ENCODE measurements at places on chromosomes 13 and 19. TPM values are rescaled to one million over a fixed set of nuclear protein-coding genes. Genes with fewer than 3 reads are reported as not detected.
A peak's percentile ranks its signal among the peaks of the same experiment; 100 is the strongest.

CGB8 gene
- total RNA-seq: not detected

HS6ST3 gene
- 1.8 TPM for total RNA-seq

GRCh38 chr19:39845933-39846677 is at the start of gene FBL:
FBL (minus strand) TSS chr19:39846379; CDS start chr19:39846300, 79 bp downstream.
- peak; percentile 99 for DNase-seq

- no peak for DNase-seq
Measured at GRCh38 chr19:10193790-10194499, 808 bp downstream of the DNMT1 start.

GRCh38 chr13:74682746-74683145 is 548.5 kb upstream of the KLF12 start:
- no peak for DNase-seq

DNA sequence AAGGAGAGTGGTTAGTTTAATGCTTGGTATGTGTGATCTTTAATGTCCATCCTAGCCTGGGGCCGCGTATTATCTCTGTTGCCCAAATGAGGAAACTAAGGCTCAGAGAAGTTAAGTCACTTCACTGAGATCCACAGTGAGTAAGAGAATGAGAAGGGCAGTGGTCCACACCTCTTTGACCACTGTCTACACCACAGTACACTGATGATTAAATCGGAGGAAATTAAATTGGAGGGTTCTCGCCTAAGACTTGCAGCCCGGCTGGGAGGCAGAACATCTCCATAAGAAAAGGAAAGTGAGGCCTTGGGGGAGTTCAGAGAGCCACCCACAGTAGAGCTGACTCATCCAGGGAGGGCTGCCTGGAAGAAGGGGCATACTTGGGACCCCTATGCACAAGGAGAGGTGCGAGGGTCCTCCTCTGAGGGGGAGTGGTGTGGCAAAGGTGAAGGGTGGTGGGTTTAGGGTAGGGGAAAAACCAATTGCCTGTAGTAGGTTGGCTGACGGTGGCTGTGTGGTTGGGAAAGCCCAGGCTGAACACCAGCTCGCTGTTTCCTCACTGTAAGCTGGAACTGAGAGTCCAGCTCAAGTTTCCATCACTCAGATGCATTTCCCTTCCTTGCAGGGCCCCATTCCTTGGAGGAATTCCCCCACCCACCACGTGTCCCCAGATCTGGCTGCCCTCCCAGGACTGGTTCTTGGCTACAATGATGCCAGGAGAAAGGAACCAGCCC is 15.0 kb upstream of the DHRS12 start:
- no peak for DNase-seq

- DNase-seq: no peak
Measured at GRCh38 chr19:2014131-2014571, 1.4 kb downstream of the BTBD2 start.
